Tibial nerve (tissue), 4 donors: ENCODE measurements at places on chromosomes 16 and 17.

DNA sequence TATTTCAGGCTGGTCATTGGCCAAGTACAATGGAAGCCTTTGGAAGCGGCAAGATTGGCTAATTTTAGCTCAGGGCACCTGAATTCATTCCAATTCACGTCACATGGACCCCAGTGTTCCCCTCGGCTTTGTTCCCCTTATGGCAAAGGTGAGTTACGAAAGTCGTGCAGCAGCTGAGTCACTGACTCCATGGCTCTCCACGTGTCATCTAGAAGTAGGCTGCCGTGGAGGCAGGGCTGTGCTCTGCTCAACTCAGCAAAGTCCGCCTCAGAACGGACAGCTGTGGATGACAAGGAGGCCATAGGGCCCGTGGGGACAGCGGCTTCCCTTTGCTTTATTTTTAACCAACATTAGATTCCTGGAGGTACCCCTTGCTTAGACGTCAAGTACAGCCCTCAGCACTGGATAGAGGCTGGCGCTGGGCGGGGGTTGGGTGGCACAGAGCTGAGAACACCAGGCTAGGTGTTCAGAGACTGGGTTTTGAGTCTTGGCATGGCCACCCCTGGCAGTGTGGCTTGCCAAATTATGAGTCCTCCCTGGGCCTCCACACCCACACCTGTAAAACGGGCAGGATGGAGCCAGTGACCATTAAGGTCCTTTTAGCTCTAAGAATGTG lies 23.6 kb downstream of the ADAD2 start:
- DNase-seq, result no peak

DNA sequence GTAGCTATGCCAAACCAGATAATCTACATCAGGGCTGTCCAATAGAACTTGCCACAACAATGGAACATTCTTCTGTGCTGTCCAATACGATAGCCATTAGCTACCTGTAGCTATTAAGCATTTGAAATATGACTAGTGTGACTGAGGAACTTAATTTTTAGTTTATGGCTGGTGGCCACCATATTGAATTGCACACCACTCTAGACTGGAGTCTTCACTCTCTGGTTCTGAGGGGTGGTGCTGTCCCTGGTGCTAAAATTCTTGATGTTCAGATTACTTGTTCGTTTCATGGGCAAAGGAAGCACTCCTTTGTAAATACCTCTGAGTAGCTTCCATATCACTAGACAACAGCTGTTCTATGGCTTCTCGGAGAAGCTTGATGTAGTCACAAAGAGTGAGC lies 296.6 kb downstream of the NPIPA8 start:
- no peak for DNase-seq

DNA sequence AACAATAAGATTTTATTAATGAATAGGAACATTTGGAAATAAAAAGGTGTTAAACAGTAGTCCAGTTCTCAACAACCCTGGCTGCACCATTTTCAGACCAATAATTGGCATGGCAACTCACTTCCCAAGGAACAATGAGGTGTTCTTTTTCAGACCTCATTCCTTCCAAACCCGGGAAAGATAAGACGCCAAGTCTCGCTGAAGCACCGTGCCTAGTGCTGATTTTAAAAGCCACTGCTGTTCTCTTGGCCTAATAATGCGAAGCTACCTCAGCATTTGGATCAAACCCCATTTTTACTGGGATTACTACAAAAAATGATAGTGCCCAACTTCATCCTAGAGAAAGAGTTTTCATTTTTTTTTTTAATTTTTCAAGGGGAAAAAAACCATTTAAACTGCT lies 75.2 kb upstream of the NOL11 start:
- no peak for DNase-seq

DNA sequence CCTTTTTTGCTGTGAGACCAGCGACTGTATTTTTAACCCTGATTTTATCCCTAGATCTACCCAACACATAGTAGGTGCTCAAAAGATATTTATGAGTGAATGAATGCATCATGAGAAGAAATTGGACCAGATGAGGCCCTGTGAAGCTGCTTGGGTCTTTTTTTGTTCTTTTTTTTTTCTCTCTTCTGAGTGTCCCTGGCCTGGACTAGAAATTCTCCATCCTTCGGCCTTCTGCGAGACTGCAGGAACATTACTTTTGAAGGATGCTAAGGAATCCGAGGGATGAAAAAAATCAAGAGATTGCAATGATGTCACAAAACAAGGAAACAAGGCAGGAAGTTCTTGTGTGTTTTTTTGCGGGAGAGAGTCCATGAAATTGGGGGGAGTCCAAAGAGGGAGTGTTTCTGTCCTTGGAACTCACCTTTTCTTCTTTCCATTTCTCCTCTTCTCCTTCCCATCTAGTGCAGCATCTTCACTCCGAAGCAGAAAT lies 560 bp upstream of the RUSF1 start:
- no peak for DNase-seq

GRCh38 chr16:17829811-17830210 lies 359.1 kb upstream of the XYLT1 start:
- DNase-seq, result no peak

GRCh38 chr17:44556832-44557606 lies at the start of gene FZD2:
Gene FZD2, plus strand, starts transcription at chr17:44557484. Its CDS starts 205 bp downstream, at chr17:44557689.
- DNase-seq, result peak; percentile 93

- DNase-seq, result no peak
Observed at GRCh38 chr17:41101586-41102259, at the start of gene KRTAP4-16. Gene KRTAP4-16, minus strand, starts transcription at chr17:41102209. Its CDS starts 0 bp downstream, at chr17:41102209.
